NCI-H526 (cell line): ENCODE measurements at places on chromosomes 1 and 21.

- no peak for DNase-seq
These were observed 2.2 kb downstream of the TGFB2 start for GRCh38 chr1:218347336-218347722.

DNA sequence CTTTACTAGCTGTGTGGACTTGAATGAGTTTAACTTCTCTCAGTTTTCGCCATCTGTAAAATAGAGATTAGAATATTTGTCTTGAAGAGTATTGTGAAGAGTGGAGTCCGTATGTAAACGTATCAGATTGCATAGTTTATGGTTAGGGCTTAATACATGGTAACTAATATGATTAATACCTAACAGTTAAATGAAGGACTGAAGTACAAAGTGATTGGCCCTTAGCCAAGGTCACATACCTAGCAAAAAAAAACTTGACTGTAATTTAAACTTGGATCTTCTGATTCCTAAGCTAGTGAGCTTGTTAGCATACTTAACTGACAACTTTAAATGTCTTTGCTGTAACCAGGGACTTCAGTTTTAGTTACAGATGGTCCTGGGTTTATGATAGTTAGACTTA lies 1.9 kb downstream of the GIPC2 start:
- DNase-seq, result no peak

- no peak for DNase-seq
These were observed 28.9 kb upstream of the C1orf87 start for GRCh38 chr1:60102267-60103061.

DNA sequence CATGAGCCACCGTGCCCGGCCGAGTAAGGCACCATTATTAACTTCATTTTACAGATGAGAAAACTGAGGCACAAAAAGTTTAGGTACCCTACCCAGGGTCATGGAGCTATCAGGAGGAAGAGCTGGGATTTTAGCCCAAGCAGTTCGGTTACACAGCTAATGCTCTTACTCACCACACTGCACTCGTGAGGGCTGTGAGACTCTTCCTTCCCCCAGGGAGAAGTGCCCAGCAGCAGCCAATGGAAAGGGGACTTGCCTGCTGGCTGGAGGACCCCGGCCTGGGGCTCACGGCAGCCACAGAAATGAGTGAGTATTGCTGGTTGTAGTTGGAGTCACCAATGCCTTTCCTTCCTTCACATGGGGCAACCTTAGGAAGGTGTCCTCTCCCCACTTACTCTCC lies 5.2 kb upstream of the CSF1 start:
- DNase-seq, result no peak

GRCh38 chr1:223204424-223204823 lies 61.4 kb upstream of the TLR5 start:
- DNase-seq, result no peak

DNA sequence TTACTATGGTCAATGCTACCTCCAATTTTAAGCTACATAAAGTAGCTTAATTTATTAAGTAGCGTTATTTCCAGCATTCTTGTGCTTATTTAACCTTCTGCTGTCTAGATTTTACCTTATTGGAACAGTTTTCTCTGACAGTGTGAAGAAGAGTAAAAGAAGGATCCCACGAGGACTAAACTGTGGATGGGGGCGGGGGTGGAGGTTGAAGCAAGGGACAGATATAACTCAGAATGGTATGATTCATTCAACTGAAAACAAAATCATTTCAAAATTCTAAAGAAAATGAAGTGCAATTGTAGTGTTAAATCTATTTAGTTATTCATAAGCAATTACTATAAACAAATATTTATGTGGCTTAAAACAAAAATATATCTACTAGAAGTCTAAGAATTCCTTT lies 11.5 kb upstream of the VAV3 start:
- no peak for DNase-seq

DNA sequence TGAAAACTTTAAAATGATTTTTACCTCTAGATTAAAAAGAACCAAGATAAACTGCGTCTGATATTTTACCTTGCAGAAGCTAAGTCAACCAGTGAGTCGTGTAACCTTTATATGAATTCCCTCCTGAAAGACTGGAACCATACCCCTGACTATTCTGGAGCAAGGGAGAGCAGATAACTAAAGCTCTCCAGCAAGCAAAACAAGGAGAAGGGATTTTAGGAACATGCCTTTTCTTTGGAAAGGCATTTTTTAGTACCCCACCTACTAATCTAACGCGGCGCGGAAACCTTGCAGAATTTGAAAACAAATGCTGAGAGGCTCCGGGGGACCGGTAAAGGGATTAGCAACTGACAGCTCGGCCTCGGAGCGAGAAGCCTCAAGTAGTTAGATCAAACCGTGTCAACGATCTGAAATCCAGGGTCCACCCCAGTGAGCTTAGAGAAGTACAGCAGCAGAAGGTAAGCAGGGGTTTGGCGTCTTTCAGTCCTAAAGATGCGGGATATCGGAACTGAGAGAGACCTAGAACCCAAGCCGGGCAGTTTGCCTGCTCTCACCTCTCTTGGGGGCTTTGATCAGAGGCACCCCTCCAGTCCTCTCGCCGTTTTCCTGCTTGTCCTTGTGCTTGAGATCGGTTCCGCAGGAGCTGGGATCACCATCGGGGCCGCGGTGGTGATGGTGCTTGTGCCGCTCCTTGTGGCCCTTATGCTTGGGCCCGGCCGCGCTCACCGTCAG lies 954 bp downstream of the RSBN1 start:
- peak; percentile 78 for DNase-seq

- no peak for DNase-seq
These were observed 199.1 kb downstream of the DYRK1A start for GRCh38 chr21:37565530-37566223.

- DNase-seq, result no peak
These were observed 38.4 kb upstream of the KCNK2 start for GRCh38 chr1:215044151-215044550.

GRCh38 chr1:8027748-8028570 lies 1.9 kb upstream of the ERRFI1 start:
- peak; percentile 33 for DNase-seq

- no peak for DNase-seq
These were observed 82.5 kb upstream of the ZNF648 start for GRCh38 chr1:182143825-182144645.

- peak; percentile 93 for DNase-seq
These were observed 699 bp upstream of the NES start for GRCh38 chr1:156677616-156678596.

DNA sequence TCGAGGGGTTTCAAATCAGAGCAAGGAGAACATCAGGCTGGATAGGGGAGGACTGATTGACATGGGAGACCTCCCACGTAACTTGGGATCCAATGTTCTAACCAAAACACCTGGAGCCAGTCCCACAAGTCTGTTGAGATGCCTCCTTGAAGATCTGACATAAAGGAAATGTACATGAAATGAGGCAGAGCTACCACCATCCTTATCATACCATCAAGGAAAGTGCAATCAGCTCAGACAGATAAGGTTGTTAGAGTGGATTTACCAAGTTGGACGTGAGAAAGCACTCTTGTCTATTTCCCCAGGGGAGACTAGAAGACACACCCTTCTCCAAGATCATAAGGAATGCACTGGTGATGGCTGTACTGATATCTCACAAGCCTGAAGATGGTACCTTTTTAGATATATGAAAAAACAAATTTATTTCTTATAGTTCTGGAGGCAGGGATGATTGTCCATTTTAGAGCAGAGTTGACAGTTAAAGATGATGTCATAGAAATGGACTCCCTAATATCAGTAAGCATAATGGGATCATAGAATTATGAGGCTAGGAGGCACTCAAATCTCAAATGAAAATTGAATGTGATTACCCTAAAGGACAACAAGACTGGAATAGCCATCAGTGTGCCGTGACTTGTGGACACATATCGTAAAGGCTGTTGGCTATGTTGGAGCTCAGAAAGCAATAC lies 129.1 kb upstream of the RAB4A start:
- DNase-seq, result no peak

- no peak for DNase-seq
These were observed 19.5 kb downstream of the INKA2 start for GRCh38 chr1:111719674-111720132.

GRCh38 chr1:160117300-160117699 lies 1.7 kb downstream of the ATP1A2 start:
- DNase-seq, result no peak

- no peak for DNase-seq
These were observed 8.0 kb downstream of the LMO4 start for GRCh38 chr1:87336623-87337067.

DNA sequence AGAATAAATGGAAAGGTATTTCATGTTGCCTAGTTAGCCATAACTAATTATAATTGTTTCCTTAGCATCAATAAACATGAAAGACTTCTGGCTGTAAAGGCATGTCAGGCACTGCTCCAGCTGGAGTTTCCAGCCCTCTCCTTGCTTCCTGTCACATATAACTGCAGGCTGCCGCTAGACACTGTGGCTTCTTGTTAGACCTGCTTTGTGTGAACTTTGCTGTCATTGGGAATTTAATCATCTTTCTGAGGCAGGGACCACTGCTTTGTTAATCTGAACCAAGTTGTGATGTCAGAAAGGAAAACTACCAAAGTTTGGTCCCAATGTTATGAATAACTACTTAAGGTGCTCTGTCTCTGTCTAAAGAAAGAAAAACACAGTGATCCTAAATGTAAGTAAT lies 90.3 kb upstream of the DUSP10 start:
- no peak for DNase-seq
